Karpas-422 (cell line): ENCODE measurements at places on chromosomes 6 and 20.

DNA sequence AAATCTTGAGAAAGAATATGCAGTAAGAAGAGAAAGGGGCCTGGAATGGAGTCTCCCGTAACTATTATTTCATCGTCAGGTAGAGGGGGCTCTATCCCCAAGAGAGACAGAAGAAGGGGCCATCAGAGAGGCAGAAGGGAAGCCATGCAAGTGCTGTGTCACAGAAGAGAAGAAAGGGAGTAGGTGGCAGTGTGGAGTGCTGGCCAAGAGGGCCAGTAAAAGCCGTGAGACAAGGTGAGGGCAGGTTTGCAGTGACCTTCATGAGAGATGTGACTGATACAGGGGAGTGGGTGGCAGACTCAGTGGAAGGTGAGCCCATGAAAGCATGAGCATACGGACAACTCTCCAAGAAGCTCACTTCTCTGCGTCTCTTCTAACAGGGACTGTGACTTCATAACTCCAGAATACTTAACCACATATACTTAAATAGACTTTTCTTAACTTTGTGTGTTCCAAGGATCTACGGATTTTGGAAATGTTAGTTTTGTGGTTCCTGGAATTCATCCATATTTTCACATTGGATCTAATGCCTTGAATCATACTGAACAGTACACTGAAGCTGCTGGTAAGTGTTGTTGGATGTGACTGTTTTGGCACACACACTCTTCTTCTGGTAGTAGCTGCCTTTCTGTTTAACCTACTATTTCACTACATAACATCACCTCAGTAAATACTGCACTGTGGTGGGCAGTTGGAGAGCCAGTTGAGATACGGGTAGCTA lies 15.6 kb downstream of the PM20D2 start:
- DNase-seq, result no peak

GRCh38 chr6:161835500-161836215 lies 561.8 kb upstream of the AGPAT4 start:
- no peak for DNase-seq

DNA sequence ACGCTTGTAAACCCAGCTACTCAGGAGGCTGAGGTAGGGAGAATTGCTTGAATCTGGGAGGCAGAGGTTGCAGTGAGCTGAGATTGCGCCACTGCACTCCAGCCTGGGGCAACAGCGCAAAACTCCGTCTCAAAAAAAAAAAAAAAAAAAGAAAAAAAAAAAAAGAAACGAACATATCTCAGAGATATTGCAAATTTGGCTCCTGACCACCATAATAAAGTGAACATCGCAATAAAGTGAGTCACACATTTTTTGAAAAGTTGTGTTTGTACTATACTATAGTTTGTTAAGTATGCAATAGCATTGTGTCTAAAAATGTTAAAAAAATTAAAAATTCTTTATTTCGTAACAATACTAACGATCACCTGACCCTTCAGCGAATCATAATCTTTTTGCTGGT lies 13.3 kb downstream of the RSPH9 start:
- DNase-seq, result no peak

DNA sequence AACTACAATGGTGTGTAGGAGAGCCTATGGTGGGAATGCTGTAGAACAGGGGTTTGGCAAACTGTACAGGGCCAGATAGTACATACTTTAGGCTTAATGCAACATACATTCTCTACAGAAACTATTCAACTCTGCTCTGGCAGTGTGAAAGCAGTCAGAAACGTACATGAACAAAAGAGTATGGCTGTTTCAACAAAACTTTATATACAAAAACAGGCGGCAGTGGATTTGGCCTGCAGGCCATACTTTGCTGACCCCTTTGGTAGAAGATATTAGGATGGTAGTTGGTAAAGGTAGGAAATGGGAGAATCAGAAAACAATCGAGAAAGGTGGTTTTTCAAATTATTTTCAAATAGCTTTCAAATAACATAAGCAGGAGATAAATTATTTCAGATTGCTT lies 24.8 kb downstream of the FUCA2 start:
- DNase-seq, result no peak

DNA sequence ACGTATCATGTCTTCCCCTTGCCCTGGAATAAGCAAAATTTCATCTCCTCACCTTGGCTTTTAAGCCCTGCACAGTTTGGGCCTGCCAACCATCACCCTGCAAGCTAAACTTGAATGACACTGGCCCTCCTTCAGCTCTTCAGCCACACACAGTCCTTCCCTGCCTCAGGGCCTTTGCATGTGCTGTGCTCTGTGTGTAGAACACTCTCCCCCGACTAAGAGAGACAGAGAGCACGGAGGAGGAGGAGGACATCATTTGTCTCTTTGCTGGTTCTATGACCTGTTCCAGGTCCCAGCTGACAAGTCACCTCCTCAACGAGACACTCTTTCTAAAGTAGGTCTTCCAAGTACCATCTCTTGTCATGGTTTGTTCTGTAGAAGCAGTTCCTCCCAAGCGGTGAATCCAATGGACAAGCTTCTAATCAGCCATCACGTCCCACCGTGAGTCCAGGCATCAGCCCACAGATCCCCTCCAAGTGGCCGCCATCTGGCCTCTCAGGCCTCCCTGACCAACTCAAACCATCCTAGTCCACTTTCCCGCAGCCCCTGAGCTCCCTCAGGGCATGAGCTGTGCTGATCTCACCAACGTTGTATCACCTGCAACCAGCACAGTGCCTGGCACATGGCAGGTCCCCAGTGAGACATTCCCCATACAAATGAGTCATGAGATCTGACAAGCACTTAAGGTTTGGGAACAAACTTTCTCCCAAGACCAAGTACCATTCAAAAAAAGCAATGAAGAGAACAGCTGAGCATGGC lies 30.5 kb downstream of the NFATC2 start:
- DNase-seq, result no peak

- no peak for DNase-seq
Observed at GRCh38 chr6:167700199-167700598, 126.5 kb upstream of the AFDN start.

- DNase-seq, result no peak
Observed at GRCh38 chr6:128256095-128256494, 264.3 kb downstream of the PTPRK start.

DNA sequence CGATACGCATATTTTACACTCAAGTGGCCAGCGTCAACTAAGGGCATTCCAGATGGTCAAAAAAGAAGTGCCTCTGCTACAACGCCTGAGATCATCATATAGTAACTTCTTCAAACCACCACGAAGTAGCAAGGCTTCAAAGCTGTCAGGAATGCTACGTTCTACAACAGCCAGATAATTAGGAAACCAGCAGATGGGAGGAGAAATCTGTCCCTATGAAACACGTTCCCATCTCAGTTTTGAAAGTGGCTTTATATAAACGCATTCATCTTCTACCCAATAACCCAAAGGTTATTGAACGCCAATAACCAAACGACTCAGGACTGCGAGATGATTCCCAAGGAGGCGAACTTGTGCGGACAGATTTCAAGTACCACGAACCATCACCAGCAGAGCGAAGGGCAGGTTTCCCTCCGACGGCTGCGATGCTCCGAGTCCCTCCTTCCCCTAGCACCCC lies 1.2 kb downstream of the ABHD12 start:
- no peak for DNase-seq

DNA sequence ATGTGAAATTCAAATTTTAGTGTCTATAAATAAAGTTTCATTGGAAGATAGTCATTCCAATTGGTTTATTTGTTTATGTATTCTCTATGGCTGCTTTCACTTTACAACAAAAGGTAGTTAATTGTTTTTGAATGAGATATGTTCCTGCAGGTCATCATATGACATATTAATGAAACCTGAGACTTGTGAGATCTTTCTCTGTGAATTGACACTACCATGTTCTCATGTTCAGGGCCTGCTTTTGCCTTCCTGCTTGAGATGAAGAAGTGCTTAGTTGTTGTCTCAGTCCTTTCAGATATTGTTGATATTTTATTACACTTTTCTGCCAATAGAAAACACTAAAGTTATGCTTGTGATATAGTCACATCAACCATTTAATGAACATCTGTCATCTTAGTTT lies 132.5 kb downstream of the UTRN start:
- no peak for DNase-seq

GRCh38 chr6:40894962-40895799 lies 143.8 kb downstream of the UNC5CL start:
- no peak for DNase-seq

- DNase-seq, result no peak
Observed at GRCh38 chr6:16092140-16092539, 36.7 kb upstream of the MYLIP start.

DNA sequence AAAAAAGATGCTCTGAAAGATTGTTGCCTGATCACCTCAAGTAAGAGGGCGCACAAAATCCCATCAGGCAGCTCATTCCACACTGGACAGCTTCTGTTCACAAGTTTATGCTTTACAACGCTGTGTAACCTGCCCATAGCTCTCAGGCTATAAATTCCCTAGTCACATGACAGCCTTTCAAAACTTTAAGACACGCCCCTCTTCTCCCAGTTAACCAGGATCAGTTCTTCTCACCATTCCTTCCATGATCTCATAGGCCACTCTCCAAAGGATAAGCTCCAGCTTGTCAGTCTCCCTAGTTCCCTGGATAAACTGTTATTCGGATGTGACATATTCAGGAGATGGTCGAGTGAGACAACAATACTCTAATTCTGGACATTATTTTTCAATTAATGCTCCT lies 15.0 kb downstream of the ADNP start:
- DNase-seq, result peak; percentile 39

- DNase-seq, result peak; percentile 86
Observed at GRCh38 chr6:166707045-166707444, 80.0 kb upstream of the RPS6KA2 start.

- no peak for DNase-seq
Observed at GRCh38 chr6:78076371-78076770, 423.5 kb downstream of the MEI4 start.

DNA sequence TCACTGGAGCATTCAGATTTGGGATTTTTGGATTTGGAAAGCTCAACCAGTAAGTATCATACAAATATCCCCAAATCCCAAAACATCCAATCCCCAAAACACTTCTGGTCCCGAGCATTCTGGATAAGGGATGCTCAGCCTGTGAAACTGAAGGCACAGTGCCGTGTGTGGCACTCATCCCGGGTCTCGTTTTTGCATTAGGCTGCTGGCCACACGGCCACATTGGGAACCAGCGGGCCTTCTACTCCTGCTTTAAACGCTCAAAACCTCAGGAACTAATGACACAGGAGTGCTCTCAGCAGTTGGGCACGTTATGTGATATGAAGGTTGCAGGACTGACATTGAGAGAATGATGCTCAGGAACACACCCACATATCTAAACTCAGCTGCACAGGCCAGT lies 35.6 kb downstream of the PSMG4 start:
- DNase-seq, result no peak

- no peak for DNase-seq
Observed at GRCh38 chr6:154093231-154094044, 54.4 kb downstream of the OPRM1 start.

- DNase-seq, result no peak
Observed at GRCh38 chr20:61989741-61990140, 75.9 kb downstream of the TAF4 start.

- no peak for DNase-seq
Observed at GRCh38 chr6:56906752-56907151, 48.2 kb upstream of the BEND6 start.

GRCh38 chr20:57834306-57835073 lies 124.7 kb upstream of the PMEPA1 start:
- no peak for DNase-seq

GRCh38 chr20:30598460-30599230 lies 658.8 kb upstream of the DEFB115 start:
- no peak for DNase-seq

GRCh38 chr20:57417051-57417689 lies 26.0 kb downstream of the RBM38 start:
- DNase-seq, result no peak

DNA sequence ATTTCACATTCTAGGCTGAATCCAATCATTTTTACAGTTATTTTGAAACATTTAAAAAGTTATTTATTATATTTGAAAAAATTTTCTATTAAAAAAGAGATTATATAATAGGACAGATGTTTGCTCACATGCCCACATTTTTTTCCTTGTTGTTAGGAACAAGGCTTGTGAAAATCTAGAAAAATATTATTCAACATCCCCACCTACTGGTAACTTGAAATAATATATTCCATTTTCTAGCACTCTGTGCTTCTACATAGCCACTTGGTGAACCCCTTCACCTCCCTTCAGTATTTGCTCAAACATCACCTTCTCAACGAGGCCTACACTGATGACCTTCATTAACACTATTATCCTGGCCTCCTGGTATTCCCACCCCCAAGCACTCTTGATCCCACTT lies 18.3 kb upstream of the GPRC6A start:
- DNase-seq, result peak; percentile 76

GRCh38 chr6:98458708-98459107 lies 375.7 kb upstream of the POU3F2 start:
- DNase-seq, result no peak

DNA sequence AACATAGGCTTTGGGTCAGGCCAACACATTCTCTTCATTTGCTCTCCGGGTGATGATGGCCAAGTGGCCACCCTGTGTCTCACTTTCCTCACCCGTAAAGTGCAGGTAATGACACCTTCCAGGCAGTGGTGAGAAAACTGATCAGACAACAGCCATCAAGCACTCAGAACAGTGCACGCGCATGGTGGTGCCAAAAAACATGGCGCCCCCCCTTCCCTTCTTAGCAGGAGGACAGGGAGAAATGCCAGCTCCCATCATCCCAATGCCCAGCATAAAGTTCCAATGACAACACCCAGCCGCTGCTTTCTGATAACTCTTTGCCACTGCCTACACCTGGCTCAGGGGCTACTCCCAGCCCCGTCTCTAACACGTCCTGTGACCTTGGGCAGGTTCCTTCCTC lies 8.4 kb downstream of the BPIFB1 start:
- DNase-seq, result no peak

- DNase-seq, result peak; percentile 62
Observed at GRCh38 chr6:31836474-31837368, 9.2 kb downstream of the HSPA1B start.

GRCh38 chr6:69835414-69836179 lies 30.8 kb upstream of the COL19A1 start:
- DNase-seq, result peak; percentile 75

GRCh38 chr6:16229700-16230099 lies 8.7 kb upstream of the GMPR start:
- no peak for DNase-seq

- no peak for DNase-seq
Observed at GRCh38 chr20:21511850-21512633, 1.8 kb downstream of the NKX2-2 start.

GRCh38 chr6:53090576-53090975 lies 25.4 kb downstream of the FBXO9 start:
- DNase-seq, result no peak

GRCh38 chr20:41003143-41003935 lies 25.3 kb upstream of the TOP1 start:
- DNase-seq, result peak; percentile 78

GRCh38 chr6:157562997-157563396 lies 182.0 kb downstream of the ZDHHC14 start:
- DNase-seq, result no peak

DNA sequence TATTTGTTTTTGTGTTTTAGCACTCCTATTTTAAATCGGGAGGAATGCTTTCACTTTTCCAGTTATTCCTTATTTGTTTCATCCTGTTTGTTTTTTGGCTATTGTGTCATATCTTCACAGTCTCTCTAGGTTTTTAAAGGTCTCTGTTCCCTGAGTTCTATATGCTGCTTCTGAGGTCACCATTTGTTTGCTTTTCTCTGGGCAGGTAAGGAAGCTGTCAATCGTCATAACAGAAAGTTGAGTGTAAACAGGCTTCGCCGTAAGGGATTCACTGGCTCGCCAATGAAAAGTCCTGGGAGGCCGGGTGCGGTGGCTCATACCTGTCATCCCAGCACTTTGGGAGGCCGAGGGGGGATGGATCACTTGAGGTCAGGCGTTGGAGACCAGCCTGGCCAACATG lies 48.7 kb upstream of the RPS6KA2 start:
- no peak for DNase-seq

- no peak for DNase-seq
Observed at GRCh38 chr6:150902142-150902776, 36.8 kb downstream of the MTHFD1L start.
